ENCODE measurements at places on chromosomes 16 and 17.

- DNase-seq, result no peak
These were observed 7.6 kb downstream of the SCPEP1 start for GRCh38 chr17:56985371-56986162.

DNA sequence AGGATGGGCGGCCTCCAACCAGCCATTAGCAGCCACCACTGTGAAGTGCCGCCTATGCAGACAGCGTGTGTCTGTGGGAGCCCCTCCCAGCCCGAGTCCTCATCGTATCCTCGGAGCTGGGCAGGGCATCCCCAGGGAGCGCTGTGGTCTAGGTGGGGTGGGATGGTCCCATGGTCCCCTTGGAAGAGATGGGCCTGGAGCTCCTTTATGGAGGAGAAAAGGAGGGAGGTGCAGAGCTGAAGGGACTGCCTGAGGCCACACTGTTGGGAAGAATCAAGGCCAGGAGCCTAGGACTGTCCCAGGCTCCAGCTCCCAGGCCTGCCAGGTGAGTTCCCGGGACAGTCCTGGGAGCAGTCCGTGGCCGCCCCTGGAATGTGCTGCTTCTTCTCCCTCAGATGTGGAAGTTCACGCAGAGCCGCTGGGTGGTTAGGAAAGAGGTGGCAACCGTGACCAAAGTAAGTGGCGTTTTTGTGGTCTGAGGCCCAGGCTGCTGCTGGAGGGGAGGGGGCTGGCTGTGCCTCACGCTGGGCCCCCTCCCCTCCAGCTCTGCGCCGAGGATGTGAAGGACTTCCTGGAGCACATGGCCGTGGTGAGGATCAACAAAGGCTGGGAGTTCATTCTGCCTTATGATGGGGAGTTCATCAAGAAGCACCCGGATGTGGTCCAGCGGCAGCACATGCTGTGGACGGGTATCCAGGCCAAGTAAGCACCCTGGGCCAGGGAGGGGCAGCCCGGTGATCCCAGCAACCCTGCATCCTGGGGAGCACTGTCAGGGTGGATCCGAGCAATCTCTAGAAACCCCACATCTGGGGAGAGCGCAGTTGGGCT lies 27.0 kb downstream of the POLR3E start:
- DNase-seq, result no peak

- no peak for DNase-seq
These were observed 96.3 kb downstream of the WWOX start for GRCh38 chr16:78195797-78196196.

GRCh38 chr16:85281181-85281580 lies 168.9 kb upstream of the CIBAR2 start:
- DNase-seq, result no peak

- no peak for DNase-seq
These were observed 537 bp upstream of the GJC1 start for GRCh38 chr17:44830359-44831288.

GRCh38 chr17:71331754-71332325 lies 789.0 kb upstream of the SOX9 start:
- no peak for DNase-seq

- DNase-seq, result no peak
These were observed 50.4 kb upstream of the HS3ST2 start for GRCh38 chr16:22763437-22764080.

- no peak for DNase-seq
These were observed 320.8 kb downstream of the HAPSTR1 start for GRCh38 chr16:9412031-9412914.

- DNase-seq, result no peak
These were observed 74.6 kb upstream of the NUDT7 start for GRCh38 chr16:77647726-77648125.

DNA sequence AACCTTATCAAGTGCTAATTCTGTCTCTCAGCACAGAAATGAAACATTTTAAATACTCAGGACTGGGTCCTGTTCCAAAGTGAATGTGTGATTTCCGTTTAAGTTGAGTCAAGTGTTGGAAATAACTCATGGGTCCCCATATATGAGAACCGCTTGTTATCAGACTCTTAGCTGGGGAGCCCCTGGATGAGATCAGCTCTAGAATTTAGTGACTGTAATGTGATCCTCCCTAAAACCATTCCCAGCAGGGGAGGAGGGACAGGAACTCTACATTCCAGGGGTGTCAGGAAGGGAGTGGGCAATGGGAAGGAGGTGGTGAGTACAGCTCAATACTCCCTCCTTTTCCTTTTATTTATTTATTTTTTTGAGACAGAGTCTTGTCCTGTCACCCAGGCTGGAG lies 37.5 kb downstream of the OTOA start:
- no peak for DNase-seq

DNA sequence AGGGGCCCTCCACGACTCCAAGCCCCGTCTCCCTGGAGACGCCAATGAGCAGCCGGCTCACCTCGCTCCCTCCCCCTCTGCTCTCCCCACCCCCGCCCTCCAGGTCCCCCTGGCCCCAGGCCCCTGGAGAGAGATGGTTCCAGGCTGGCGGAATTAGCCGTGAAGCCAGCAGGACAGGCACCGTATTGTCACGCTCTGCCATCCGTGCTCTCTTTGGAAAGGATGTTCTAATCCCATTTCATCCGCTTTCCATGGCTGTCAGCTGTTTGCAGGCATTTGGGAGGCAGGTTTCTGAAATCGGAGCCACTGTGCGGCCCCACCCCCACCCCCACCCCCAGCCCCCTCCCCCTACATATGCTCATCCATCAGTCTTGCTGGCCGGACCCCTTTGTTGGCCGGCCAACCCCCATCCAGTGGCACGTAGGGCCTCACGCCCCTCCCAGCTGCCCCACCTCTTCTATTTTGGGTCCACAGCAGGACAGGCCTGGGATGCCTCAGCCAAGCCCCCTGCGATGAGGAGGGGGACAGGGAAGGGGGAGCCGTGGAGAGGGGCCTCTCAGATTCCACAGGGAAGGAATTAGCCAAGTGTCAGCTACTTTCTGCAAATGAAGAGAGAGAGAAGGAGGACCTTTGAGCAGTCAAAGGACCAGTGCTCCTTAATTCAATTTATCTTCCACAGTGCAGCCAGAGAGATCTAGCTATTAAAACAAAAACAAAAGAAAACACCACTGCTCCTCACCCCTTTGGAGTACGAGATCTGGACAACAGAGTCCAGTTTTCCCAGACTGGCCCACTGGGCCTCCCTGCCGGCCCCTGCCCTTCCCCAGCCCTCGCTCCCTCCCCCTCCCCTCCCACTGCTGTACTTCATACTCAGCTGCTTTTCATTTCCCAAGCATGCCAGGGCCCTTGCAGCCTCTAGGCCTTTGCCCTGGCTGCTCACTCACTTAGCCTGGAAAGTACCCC lies 30.7 kb downstream of the SDK2 start:
- DNase-seq, result no peak

GRCh38 chr16:19113577-19114358 lies at the start of gene ITPRIPL2:
Gene ITPRIPL2 (plus strand): TSS chr16:19113964. CDS start chr16:19114462, 498 bp downstream.
- DNase-seq, result no peak

GRCh38 chr17:10773391-10773790 lies 30.5 kb downstream of the TMEM238L start:
- DNase-seq, result no peak

DNA sequence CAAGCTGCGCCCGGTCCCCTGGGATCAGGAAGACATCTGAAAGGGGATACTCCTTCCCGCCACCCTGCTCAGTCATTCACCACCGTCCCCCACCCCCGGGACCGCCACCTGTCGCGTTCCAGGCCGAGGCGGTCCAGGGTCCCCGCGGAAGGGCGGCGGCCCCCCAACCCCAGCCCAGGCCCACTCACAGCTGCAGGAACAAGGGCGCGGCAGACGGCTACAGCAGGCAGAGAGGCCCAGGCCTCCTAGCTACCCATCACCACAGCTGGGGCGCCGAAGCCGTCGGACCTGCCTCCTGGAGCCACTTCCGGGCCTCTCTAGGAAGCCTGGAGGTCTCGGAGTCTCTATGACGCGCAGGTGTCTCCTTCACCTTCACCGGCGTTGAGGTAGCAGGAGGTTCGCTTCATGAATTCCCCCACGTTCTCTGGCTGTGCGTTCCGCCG lies at the start of gene SDR42E1:
TSS of gene SDR42E1 (minus strand) at position 272 of the 443 bp plus-strand sequence. CDS start 10,612 bp downstream, outside the sequence.
- DNase-seq, result peak; percentile 49

GRCh38 chr17:49894761-49895160 lies 46.9 kb upstream of the TAC4 start:
- no peak for DNase-seq

DNA sequence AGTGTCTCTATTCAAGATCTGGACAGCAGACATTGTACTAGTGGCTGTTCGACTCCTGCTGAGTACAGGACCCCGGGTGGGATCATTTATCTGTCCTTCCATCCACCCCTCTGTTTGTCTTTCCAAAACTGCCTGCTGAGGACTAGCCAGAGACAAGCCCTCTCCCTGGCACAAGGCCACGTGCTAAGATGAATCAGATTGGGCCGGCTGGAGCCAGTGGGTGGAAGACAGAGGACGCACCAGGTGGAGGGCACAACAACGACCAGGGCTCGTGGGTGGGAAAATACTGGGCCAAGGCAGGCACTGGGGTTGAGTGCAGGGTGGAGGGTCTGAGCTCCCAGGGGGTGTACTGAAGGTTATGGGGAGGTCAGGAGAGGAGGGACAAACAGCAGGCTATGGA lies 1.4 kb upstream of the CA7 start:
- no peak for DNase-seq

DNA sequence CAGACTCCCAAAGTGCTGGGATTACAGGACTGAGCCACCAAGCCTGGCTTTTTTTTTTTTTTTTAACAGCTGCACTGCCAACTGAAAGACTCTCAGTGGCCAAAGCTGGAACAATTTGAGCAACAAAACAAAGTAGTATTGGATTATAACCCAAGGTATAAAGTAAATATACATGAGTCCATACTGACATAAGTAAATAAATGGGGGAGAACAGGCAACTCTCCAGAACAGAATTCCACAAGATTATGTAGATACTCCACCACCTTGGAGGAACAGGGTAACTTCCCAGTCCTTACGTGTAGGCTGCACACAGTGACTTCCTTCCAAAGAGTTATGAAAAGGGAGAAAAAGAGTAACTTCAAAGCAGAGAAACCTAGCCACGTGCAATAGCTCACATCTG lies 15.7 kb downstream of the CMC2 start:
- no peak for DNase-seq

DNA sequence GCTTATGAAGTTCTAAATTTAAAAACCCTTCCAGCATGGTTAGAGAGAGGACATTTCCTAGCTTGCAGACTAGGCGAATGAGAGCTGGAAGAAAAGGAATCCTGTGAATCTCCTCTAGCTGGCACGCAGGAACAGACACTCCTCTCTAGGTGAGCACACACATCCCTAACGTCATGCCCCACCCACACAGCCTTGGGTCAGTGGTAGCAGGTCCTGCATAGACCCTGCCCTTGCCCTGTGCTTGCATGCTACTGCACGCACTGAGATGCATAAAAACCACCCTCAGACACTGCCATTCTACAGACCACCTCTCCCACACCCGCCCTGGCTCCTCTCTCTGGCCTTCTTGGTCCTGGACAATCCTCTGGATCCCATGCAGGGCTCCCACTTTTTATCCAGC lies 23.5 kb downstream of the CES1 start:
- no peak for DNase-seq

DNA sequence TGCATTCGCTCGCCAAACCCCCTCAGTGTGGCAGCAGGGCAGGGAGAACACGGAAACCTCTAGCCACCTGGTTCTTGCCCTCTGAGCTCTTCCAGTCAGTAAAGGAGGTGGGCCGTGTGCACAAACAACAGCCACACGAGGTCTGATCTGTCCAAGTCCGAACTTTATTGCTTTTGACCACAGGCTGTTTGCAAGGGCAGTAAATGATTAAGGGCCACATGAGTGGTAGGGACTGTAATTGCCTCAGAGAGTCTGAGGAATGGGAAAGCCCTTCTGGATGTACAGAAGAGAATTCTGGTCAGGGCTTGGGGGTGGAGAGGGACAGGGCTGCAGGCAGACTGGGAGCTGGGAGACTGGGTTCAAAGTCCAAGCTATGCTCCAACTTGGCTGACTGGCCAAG lies 75.7 kb upstream of the LHX1 start:
- no peak for DNase-seq

GRCh38 chr17:63760771-63761539 lies 12.4 kb downstream of the CCDC47 start:
- no peak for DNase-seq

DNA sequence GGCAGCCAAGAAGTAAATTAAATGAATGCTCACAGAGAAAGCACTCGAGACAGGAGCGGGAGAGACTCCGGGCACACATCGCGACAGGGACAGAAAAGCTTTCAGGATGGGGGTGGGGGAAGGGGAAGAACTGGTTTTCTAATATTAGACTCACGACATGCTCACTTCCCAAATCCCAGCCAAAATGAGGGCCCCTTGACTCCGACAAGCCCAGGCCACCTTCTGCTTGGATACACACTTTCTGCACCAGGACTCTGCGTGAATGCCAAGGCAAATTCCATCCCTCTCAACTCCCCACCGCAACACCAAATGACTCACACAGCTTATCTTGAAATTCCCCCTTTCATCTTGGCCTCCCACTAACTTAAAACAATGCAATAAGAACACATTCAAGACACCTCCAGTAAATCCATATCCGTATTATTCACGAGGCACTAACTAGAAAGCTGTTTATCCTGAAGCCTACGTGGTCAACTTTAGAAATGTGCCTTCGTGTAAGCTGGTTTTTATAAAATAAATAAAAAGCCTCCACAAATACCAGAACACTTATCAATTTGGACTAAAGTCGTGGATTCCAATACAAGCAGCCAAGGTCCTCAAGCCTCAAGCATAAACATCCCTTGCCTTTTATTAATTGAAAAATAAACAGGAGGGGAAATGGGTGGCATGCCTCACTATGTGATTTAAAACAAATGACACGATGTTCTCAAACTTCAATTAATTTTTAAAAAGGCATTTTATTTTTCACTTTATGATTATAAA lies 46.1 kb downstream of the NXN start:
- DNase-seq, result no peak

DNA sequence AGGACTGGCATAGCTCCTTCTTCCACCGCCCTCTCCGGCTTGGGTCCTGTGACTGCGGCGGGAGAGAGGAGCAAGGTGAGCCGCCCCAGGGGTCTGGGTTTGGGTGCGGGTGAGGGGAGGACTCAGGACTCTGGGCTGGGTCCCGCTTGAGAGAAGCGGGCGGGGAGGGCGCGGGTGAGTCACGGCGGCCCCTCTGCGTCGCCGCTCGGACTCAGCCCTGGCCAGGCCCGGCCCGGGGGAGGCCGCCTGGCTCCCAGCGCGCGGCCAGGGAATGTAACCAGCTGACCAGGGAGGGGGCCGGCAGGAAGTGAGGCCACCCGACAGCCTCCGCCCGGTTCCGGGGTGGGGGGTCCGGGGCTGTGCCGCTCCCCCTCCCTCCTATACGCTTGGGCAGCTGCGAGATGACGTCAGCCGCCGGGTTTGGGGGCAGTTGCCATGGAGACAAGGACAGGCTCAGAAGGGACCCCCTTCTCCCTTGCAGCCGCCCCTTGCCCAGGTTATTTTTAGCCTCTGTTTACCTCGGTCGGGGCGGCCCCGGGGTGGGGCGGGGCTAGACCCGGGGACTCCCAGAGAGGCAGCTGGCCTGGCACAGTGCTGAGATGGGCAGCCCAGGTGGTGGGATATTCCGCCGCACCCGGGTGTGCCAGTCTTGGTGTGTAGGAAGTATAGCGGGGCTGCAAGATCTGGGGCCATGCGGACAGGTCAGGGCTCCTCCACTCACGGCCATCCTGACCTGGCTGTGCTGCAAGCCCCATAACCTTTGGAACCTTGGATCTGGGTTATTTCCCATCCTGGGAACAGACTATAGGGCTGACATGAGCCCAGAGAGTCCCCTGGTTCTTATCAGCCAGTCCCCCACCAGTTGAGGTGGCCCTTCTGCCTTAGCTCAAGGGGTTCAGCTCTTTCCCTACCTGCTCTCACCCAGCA lies 1.6 kb downstream of the RIPOR1 start:
- DNase-seq, result no peak

- no peak for DNase-seq
These were observed 31.9 kb upstream of the PHAF1 start for GRCh38 chr16:67077871-67078270.

GRCh38 chr16:90047714-90048346 lies 28.6 kb upstream of the DBNDD1 start:
- DNase-seq, result no peak

Data from stimulated activated CD8-positive, alpha-beta memory T cell treated with anti-CD3 and anti-CD28 coated beads, Interleukin-7, amount 100 ng/mL, for 4 hours (primary cell).